SHP77 (cell line): ENCODE measurements at places on chromosomes 6 and 20.
A peak's percentile ranks its signal among the peaks of the same experiment; 100 is the strongest.

GRCh38 chr6:36962874-36963273, 8.3 kb downstream of the PI16 start:
- DNase-seq: peak; percentile 5

- DNase-seq: no peak
Measured at GRCh38 chr6:139839506-139840156, 465.2 kb upstream of the CITED2 start.

DNA sequence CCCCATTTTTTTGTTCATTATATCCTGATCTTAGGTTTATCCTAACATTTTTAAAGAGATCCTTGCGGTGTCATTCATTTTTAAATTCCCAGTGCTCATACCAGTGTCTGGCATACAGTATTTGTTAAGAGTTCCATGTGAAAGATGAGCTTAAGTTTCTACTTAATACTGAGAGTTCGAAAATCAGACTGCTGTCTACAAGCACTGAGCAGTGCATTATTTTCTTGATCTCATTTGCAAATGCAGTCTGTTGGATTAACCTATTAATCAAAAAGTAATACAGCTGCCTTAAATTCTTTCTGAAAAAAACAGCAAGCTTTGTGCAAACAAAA, 663 bp downstream of the COQ3 start:
- DNase-seq: no peak

GRCh38 chr6:106110164-106110826, 24.2 kb downstream of the PRDM1 start:
- no peak for DNase-seq

DNA sequence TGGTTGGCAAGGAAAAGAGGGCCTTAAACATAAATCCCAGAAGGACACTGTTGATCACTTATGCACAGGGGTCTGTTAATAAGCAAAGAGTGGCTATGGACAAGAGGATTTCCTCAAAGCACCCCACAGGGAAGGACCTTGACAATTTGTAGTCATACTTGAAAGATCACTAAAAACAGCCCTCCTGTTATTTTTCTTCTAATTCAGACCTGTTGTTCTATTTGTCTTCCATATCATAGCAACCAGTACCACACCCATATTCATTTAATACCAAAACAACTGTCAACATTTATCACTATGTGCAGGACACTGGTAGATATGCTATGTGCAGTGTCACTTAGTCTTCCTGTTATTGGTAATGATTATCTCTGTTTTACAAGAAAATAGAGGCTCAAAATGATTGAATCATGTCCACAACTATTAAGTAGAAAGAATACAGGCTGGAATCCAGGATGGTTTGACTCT, 3.2 kb upstream of the DYNLRB1 start:
- DNase-seq: no peak

- no peak for DNase-seq
Measured at GRCh38 chr6:92109956-92110355, 1309.4 kb downstream of the EPHA7 start.

GRCh38 chr6:100466410-100467128, 1.8 kb upstream of the SIM1 start:
- DNase-seq: peak; percentile 72

- DNase-seq: no peak
Measured at GRCh38 chr20:11992426-11992825, 74.7 kb downstream of the BTBD3 start.

DNA sequence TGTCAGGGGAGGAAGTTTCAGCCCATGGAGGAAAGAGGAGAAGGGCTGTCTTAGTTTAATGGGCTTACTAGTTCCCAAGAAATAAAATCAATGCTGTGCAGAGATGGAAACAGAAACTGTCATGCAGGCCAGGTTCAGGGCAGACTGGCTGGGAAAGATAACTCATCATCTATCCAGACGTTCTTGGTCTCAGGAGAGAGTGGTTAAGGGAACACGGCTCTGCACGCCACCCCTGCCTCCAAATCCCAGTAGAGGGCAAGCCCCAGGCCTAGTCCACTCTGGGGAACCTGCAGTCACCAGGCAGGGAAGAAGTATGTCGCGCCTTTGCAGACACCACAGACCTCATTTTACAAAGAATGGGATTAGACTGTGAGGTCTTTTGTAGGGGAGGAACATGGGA, 12.5 kb downstream of the ALDH8A1 start:
- no peak for DNase-seq

- DNase-seq: no peak
Measured at GRCh38 chr6:168232528-168232927, 87.0 kb downstream of the DACT2 start.

DNA sequence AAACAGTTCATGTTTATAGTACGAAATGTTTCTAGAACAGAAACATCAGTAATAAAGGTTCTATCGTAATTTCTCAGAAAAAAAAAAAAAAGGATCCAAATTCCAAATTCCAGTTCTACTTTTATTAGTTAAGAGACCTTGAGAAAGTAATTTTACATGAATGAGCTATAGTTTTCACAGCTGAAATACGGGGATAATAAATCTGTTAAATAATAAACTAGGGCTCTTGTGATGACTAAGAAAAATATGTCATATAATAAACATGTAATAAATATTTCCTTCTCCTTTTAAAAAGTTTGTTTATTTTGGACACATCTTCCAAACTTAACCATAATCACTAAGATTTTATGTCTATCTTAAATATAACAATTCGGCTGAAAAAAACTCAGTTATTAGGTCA, 17.8 kb downstream of the RARS2 start:
- DNase-seq: no peak

- peak; percentile 33 for DNase-seq
Measured at GRCh38 chr6:6712449-6713403, 124.2 kb downstream of the LY86 start.

DNA sequence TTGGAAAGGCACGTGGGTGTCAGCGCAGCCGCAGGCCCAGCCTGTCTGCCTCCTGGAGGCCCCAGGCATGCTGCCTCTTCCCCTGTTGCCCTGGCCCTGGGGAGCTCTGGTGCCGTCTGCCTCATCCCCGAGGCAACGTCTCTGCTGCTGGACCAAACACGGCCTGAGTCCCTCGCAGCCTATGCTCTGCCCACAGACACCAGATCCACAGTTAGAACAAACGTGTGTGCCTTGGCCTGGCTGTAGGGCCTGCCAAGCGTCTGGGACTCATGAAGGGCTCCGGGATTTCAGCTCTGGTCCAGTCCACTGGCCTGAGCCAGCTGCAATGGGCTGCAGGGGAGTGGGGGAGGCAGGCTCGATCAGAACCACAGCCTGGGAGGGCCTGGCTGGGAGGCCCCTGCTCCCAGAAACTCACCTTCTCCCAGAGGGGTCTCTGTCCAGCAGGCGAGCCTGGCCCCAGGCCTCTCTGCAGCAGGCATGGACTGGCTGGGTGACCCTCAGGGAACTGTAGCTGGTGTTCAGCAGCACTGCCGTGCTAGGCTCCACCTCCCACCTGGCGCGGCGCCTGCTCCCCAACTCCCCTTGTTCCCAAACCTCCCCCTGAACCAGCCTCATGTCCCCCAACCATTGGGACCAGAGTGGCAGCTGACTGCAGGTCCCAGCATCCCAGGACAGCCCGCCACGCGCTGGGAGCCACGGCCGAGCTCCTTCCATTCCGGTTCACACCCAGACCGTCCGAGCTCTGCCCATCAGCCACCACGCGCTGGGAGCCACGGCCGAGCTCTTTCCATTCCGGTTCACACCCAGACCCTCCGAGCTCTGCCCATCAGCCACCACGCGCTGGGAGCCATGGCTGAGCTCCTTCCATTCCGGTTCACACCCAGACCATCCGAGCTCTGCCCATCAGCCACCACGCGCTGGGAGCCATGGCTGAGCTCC, 197.0 kb downstream of the DLL1 start:
- no peak for DNase-seq

DNA sequence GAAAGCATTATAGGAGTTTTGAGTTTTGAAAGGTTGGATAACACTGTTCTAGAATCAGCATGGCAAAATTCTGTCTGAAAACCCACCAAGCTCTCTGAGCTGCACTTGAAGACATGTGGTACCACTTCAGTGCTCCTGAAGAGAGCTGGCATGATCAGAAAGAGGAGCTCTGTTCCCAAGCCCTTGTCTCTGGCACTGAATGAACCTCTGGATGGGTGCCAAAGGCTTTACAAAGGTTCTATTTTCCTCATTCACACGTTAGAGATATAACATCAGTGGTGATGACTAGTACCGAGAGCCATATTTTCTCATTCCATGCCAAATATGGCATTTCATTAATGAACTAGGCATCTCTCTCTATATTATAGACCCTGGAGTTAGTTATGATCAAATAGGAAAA, 301.8 kb upstream of the ID4 start:
- no peak for DNase-seq

DNA sequence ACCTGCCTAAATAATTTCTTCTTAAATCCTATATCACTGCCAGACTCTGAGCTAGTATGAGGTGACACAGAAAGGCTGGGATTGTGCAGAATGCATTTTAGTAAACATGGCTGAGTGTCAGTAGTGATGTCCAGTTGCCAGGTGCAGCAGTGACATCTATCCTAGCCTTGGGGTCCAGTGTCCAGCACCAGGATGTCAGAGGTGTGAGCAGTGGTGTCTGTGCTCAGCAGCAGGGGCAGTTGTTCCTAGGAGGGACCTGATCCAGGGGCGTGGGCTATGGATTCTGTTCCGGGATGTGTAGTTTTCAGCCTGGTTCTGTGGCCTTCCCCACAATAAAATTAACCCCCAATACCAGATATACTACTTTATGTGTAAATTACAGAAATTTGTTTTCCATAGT, 6.0 kb downstream of the HLA-C start:
- DNase-seq: no peak

- no peak for DNase-seq
Measured at GRCh38 chr6:90709431-90709996, 122.6 kb upstream of the MAP3K7 start.

- DNase-seq: no peak
Measured at GRCh38 chr6:161318456-161318855, 44.6 kb upstream of the AGPAT4 start.

- no peak for DNase-seq
Measured at GRCh38 chr20:22470620-22471026, 113.7 kb downstream of the FOXA2 start.

GRCh38 chr20:53739799-53740785, 146.5 kb upstream of the ZNF217 start:
- no peak for DNase-seq

DNA sequence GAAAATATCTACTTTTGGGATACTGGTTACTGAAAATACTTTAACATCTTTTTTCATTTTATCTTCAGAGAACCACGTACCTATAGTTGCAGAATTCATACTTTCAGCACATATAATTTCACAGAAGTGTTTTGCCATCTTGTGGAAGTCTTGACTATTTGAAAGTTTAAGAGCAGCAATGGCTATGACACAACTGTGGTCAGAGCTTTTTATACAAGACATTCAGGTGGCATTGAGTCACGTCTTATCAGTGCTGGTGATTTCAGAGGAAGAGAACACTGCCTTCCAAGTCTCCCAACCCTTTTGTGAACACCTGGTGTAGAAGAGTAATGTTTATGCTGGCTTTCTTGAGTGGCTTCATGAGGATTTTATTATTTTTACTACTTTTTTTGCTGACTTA, 171.6 kb downstream of the ARID1B start:
- no peak for DNase-seq

GRCh38 chr6:47974106-47974505, 136.9 kb downstream of the PTCHD4 start:
- DNase-seq: no peak

- DNase-seq: no peak
Measured at GRCh38 chr20:36856691-36857635, 19.0 kb upstream of the TLDC2 start.

DNA sequence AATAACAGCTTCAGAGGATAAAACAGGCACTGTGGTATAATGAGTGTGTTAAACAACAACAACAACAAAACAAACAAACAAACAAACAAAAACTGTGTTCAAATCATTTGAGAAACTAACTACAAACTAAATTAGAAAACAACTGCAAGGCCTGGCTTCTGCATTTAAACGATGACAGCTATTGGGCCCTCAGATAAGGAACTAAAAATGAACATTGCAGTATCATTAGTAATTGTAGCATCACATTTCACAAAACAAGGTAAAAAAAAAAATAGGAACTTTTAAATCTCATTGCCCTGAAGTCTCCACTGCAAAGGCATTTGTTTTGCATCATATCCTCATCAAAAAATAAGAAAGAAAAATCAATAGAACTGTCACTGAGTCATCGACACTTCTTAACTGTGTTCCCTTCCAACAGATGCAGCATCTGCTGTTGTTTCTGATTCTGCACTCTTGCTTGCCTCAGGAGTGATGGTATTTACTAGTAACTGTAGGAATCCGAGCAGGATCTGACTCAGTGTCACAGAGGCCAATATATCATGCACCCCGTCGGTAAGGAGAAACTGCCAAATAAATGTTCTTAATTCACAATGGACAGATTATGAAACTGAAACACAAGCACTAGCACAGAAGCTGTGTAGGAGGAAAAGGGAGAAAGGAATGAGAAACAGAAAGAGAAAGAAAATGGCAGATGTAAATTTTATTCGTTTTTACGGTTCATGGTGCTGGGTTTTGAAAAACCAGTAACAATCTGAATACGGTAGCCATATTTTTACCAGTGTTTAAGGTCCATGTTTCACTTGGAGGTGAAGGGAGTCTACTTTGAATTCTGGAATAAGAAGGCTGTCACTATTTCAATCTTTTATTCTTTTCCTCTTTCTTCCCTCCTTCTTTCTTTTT, 365.7 kb upstream of the EPHA7 start:
- no peak for DNase-seq

DNA sequence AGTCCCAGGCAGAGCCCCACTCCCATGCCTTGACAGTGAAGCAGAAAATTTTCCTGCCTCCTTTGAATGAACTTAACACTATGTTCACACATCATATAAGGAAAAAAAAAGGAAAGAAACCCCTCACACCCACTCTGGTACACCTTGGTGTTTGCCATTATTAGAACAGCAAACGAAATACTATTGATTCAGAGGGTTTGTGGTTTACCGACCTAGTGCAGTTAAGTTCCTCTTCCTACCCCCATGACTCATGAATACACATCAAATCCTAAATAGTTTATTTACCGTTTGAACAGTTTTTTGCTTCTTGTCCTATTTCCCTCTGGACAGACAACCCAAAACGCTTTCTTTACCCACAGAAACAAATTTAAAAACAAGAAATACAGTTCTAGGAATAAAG, 237.7 kb downstream of the FOXA2 start:
- DNase-seq: peak; percentile 46

- DNase-seq: no peak
Measured at GRCh38 chr6:149646599-149646998, 1.9 kb downstream of the KATNA1 start.

- DNase-seq: peak; percentile 40
Measured at GRCh38 chr6:41257369-41258195, 28.9 kb downstream of the TREM1 start.

GRCh38 chr6:120945905-120946594, 388.2 kb downstream of the TBC1D32 start:
- no peak for DNase-seq

DNA sequence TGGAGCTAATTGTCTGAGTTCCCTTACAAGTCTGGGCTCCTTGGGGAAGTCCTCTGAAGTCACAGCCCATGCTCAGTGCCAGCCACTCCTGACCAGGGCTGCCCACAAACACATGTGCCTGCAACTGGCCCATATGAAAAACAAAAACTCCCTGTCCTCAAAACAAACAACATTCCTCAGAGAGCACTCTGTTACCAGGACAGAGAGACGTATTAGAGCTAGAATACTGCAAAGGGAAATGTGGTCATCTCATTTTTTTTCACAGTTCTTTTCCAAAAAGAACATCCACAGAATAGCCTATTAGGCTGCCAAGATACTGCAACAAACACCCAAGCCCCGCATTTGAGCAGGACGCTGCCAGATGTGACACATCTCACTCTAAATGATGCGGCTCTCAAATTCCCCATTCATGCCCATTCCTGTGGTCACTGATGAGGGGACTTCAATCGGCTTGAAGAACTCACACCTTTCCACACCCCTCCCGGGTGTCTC, 71.1 kb downstream of the SLC22A23 start:
- no peak for DNase-seq
